Stimulated activated CD4-positive, alpha-beta T cell treated with anti-CD3 and anti-CD28 coated beads, TNF-alpha, amount 100 ng/mL, for 1 hour (primary cell): ENCODE measurements at places on chromosomes 2 and 18.

DNA sequence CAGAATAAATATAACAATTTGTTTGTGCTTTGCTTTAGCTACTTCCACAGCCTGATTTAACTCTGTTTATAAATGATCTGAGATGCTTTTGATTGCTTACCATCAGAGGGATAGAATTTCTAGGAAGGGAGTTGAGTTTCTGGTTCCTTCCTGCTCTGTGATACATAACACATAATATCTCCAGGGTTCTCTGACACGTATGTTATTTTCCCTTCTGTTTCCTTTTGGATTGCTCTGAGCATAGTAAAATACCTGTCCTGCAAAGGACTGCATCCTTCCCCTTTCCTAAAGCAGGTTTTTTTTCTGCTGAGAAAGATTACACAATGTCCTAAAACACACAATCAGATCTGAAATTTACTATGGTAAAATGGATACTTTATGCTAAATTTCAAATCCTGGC lies 76.1 kb downstream of the CABYR start:
- DNase-seq: no peak

GRCh38 chr18:24227977-24228666 lies 89.3 kb downstream of the CABYR start:
- no peak for DNase-seq

DNA sequence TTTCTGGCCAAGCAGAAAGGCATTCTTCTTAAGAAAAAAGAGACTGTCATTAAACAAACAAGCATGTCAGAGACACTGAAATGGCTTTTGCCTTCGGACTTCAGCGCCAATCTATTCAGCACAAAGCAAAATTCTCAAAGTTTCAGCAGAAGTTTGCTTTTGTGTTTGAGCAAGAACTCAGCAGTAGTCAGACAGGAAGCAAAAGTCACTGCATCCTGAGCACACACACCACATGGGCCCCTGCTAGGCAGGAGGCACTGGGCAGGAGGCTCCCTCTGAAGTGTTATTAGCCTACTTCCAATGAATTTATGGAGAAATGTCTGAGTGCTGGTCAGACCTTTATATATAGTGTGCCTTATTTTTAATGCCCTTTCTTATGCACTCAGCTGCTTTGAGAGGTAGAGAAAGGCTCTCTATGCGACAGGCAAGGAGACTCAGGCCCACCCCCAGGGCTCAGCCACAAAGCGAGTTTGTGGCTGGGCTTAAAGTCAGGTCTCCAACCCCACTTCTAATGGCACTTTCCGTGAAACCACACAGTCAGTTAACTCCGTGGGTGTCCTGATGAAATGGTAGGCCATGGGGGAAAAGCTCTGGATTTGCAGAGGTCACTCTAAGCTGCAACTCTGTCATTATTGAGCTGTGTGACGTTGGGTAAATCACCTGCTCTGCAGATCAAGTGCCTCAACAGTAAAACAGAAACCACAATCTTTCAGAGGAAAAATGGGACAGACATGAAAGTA lies 161.0 kb upstream of the TMEM200C start:
- no peak for DNase-seq

DNA sequence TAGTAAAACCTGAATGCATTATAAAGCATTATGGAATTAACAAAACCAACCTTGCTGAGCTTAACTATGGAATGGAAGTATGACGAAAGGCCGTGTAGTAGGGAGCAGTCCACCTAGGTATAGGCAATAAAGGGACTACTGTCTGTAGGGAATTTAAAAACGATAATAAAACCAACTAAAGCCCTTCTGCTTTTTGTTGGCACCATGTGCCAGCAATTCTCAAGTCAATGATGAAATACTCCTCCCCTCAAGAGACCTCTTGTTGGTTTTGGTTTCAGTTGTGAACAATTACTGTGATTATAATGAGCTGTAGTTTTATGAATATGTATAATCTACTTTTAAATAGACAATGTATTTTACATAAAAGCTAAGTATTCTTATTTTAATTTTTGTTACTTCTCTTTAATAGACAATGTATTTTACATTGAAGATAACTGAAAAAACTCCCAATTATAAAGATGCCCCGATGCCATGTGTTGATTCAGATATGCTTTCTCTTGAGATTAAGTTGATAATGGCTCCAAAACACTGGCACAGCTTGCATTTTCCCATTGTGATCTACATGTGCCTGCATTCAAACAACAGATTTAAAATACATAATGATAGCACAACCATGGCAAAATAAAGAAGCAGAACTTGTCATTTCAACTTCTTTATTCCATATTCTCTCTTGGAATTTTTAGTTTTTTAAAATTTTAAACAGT lies 55.5 kb upstream of the ZDBF2 start:
- DNase-seq: no peak

DNA sequence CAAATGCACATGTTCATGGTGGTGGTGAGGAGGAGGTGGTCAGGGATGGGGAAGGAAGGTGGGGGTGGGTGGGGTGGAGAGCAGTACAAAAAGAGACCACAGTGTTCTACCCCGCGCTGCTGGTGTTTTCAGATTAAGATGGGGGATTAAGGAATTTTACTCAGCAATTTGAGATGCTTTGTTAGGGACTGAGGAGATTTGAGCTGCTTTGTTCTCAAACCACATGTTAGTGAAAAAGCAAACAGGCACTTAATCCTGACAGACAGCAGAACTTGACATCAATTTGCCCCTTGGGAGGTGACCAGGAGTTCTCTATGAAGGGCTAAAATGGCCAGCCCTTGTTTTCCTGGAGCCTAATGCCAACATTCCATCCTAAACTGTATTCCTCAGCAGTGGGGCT lies 244.5 kb downstream of the MEIS1 start:
- DNase-seq: no peak

GRCh38 chr2:88281302-88282217 lies 111.4 kb downstream of the THNSL2 start:
- DNase-seq: no peak

DNA sequence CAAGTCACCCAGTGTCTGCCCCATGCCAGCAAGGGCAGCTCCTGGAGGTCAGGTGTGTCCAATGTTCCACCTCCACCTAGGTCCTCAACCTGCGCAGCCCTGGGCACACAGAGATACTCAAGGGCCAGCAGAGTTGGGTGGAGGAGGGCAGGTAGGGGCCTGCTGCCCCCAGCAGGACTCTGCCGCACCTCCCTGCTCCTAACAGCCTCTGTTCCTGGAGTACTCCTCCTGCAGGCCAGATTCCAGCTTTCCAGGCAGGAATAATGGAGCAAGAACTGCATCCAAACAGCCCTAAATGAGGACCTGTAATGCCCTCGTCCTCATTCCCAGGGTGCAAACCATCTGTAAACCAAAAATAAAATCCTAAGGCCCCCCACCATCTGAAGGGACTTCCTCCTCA lies 44.4 kb upstream of the ACAA2 start:
- no peak for DNase-seq

DNA sequence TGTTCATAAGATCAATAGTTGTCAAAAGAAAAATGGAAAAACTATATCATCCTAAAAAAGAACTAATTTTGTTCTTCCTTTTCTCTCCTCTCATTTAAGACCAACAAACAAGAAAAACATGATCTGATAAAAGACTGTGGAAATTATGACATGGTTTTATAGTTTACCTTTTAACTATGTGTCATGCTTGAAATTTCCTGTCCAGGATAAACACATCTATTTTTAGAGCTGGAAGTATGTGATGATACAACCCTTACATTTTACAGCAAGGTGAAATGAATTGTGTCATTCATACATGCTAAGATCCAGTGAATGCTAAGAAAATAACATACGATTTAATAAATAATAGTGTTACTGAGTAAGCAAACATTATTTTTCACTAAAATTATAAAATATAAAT lies 89.9 kb downstream of the GULP1 start:
- DNase-seq: no peak

- DNase-seq: no peak
Measured at GRCh38 chr2:48129293-48129950, 223.1 kb upstream of the FBXO11 start.

DNA sequence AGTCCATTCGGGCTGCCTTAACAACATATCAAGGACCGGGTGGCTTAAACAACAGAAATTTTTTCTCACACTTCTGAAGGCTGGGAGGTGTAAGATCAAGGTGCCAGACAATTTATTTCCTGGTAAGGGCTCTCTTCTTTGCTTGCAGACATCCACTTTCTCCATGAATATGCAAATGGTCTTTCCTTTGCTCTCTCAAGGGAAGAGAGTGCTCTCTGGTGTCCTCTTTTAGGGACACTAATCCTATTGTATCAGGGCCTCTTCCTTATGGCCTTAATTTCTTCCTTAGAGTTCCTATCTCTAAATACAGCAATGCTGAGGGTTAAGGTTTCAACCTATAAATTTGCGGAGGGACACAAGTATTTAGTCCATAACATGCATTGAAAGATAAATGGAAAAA lies 770.8 kb downstream of the DSC3 start:
- no peak for DNase-seq

DNA sequence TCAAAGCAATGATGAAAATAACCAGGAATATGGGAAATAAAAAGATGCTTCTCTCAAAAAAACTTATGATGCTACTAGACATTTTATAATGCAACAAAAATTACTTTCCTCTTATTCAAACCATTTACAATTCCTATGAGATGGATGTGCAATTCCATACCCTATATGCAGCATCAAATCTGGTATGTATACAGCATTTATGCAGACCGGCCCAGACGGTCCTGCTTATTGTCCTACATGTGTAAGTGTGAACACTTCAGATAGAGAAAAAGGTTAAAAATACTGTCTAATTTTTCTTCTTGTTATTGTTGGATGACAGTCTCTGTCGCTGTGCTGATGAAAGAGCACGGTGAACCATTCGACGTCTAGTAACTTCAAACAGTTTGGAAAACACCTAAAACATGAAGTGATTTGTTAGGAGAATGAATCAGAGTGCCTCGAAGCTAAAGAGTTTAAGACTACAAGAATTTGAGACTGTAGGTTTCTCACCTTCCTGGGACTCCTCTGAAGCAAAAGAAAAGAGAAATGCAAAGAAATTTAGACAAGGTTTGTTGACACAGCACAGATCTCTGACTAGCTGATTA lies 80.8 kb downstream of the ATL2 start:
- DNase-seq: no peak

GRCh38 chr2:63438181-63438580 lies 150.1 kb downstream of the WDPCP start:
- DNase-seq: no peak

DNA sequence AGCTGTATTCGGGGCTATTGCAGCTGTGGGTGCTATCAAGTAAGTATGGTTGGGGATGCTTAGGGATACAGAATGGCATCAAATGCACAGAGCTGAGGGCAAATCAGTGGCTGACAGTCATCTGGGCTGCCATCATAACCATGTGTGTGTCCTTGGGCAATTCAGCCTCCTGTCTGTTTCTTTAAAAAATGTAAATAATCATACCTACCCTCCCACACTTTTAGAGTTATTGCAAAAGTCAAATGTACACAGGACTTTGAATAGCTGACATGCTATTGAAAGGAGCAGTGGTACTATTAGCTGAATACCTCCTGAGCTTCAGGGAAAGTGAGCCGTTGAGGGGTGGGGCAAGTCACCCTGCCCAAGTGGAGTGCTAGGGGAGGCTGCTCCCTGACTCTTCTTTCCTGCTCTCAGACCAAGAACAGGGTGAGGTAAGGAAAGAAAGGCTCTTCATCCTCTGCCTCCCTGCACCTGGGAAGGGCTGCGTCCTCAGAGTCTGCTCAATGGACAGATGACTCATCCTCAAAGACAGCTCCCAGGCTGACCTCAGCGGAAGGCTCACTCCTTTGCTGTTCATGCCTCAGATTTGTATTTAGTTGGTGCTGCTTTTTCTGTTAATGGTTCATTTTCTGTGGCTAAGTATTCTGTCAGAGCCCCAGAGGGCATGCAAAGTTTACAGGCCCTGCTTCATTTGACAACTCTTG lies 54.9 kb upstream of the BZW1 start:
- DNase-seq: no peak

GRCh38 chr2:8378016-8378810 lies 303.6 kb upstream of the ID2 start:
- no peak for DNase-seq

DNA sequence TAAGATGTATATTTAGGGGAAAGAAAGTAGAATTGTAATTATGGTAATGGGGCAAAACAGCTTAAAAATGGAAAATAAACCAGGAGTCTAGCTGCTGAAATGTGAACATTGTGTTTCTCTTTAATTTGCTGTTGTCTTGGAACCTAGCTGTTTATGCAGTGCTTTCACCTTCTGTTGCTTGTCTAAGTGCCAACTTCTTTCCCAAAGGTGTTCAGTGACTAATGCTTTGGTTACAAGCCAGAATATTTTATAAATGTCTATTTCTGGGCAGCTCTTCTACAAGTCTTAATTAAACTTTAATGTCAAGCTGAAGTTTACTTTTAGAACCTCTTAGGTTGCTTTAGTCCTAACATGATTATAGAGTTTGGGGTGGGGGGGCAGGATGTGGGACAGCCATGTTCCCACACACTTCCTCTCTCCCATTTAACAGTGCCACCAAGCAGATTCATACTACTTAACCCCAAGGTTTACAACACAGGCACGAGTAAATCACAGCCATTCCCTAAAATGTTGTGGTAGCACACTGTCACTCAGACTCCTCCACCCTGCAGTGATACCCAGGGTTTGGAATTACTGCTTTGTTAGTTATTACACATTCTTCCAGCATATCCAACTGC lies 60.6 kb downstream of the ITGA4 start:
- DNase-seq: no peak

GRCh38 chr2:101296371-101296770 lies 12.1 kb downstream of the RNF149 start:
- DNase-seq: no peak

DNA sequence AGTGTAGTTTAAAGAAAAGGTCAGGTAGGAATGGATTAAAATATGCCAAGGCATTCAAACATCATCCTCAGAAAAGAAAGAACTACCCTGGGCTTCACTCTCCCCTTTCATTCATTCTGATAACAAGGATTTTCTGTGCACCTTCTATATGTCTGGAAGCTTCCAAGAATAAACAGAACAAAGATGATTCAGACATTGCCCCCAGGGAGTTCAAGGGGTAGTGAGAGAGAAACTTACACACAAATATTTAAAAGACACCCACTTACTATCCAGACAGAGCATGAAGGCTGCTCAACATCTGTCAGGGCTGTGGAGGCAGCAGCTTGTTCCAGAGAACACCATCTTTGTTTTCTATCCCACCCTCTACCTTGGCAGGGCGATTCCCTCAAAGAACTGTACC lies 140.5 kb downstream of the ALK start:
- DNase-seq: no peak

GRCh38 chr2:229392196-229392595 lies 121.1 kb upstream of the PID1 start:
- DNase-seq: no peak

- no peak for DNase-seq
Measured at GRCh38 chr18:22344908-22345670, 72.6 kb downstream of the CTAGE1 start.

GRCh38 chr18:36558234-36558633 lies 260.7 kb downstream of the FHOD3 start:
- no peak for DNase-seq

- DNase-seq: no peak
Measured at GRCh38 chr2:14831458-14831857, 198.9 kb downstream of the LRATD1 start.

GRCh38 chr2:43078781-43079755 lies 147.3 kb downstream of the ZFP36L2 start:
- no peak for DNase-seq

- DNase-seq: no peak
Measured at GRCh38 chr2:88854528-88854927, 163.1 kb downstream of the RPIA start.

- DNase-seq: no peak
Measured at GRCh38 chr2:8885449-8886201, 48.2 kb upstream of the KIDINS220 start.

- no peak for DNase-seq
Measured at GRCh38 chr2:23524261-23524706, 139.3 kb downstream of the KLHL29 start.
